Stimulated activated CD8-positive, alpha-beta memory T cell treated with anti-CD3 and anti-CD28 coated beads, Interleukin-4, amount 100 ng/mL, for 4 hours (primary cell): ENCODE measurements at places on chromosomes 2 and 18.

GRCh38 chr2:30237239-30237965 is 6.1 kb downstream of the LBH start:
- no peak for DNase-seq

DNA sequence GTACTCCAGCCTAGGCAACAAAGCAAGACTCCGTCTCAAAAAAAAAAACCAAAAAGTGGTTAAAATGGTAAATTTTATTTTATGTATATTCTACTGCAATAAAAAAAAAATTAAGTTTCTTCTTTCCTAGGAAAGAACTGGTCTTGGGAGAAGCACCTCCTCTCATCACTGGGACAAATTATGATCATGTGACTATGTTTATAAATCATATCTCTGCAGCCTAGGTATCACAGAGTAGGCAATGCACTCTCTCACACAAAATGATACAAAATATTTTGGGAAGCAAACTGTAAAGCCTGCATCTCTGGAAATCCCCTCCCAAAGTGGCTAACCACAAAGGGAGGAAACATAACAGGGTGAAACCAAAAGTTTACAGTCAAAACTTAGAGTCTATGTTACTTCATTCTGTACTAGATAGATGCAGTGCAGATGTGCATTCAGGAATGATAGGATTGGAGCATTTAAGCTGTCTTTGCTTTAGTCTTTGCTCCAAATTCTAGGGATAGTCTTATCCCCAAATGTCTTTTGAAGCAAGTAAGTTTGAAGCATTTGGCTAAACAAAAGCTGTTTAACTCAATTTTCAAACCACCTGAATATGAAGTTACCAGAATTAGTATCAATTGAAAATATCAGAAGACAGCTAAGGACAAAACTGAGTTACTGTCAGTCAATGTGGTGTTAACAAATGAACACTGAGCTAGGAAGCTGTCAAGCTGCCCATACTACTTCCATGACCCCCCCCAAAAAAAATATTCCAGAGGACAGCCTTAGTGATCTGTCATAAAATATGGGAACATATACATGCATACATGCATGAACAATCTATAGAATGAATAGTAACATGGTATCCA is 21.1 kb upstream of the MALT1 start:
- no peak for DNase-seq

DNA sequence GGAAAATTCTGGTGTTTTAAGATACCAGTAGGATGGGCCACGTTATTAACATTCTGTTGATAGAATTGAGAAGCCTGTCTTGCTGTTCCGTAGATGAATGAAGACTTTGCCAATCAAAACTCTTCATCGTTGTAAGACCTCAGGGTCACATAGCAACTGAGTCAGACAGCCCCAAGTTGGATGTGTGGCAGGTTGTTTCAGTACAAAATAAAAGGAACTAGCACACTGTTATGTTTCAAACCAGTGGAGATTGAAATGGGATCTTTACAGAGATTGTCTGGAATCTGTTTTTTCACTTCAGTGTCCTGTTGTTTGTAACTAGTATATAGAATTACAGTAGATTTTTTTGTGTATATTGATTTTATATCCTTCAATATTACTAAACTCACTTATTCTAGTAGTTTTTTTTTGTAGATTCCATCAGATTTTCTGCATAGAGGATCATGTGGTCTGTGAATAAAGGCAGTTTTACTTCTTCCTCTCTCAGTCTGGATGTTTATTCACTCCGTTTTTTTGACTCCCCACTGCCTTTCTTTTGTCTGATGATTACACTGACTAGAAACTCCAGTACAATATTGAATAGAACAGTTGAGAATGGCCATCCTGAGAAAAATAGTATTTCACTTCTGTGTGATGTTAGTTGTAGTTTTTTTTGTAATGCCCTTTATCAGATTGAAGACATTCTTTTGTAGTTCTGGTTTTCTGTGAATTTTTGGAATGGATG is 22.7 kb downstream of the EPC2 start:
- no peak for DNase-seq

- DNase-seq: no peak
Observed at GRCh38 chr2:95287336-95287735, 9.8 kb upstream of the KCNIP3 start.

DNA sequence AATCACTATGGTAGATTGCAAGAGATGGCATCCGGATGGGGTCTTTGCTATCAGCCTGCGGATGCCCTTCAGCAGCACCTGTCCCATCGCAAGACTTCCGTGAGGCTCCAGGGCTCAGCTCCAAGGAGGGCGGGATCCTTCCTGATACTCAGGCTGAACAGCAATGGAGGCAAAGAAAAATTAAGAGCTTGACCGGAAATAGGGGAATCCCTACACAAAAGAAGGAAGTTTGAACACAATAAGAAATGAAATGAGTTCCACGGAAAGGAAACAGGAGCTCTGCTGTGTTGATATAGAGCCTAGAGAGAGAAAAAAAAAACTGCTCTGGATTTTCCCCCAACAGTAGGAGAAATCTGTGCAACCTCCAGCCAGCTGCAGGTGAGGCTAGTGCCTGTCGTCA is 91.9 kb downstream of the ARL4C start:
- DNase-seq: no peak

DNA sequence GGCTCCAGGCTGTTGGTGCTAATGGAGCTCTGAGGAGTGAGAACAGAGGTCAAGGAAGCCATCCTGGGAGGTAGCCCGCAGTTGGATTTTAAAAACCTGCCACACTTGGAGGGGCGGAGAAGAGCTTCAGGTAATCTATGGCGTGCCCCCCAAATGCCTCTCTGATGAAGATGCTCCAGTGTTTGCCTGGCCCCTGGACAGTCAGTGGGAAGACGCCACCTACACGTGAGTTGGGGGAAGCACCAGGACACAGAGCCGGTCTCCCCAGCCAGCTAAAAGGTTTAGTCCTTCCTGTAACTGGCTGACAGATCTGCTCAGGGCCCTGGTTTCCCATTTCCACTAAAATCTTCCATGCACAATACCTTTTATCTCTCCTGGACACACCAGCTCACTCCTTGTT is 225.0 kb downstream of the TTC32 start:
- no peak for DNase-seq

DNA sequence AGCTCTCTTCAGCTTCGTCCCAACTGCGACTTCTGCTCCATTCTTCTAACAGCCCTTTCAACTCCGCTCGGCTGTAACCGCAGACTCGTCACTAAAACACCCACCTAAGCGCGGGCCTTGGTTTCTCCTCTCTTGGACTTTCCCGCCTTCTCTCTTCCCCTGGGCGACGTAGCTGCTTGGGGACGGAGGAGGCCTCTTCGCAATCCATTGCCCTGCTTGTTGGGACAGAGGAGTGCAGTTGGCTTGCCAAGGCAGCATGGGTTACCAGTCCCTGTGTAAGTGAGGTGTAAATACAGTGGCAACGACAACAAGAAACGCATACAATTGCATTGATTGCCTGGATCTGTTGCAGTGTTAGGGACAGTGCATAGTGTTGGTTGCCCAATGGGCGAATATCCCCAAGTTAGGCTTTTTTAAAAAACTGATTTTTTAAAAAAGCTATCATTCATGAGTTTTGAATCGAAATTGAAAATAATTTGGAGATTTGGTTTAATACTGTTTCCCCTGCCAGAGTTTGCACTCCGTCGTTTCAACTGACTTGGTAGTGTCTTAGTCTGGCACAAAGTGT is 484 bp upstream of the DARS1 start:
- DNase-seq: peak; percentile 45

DNA sequence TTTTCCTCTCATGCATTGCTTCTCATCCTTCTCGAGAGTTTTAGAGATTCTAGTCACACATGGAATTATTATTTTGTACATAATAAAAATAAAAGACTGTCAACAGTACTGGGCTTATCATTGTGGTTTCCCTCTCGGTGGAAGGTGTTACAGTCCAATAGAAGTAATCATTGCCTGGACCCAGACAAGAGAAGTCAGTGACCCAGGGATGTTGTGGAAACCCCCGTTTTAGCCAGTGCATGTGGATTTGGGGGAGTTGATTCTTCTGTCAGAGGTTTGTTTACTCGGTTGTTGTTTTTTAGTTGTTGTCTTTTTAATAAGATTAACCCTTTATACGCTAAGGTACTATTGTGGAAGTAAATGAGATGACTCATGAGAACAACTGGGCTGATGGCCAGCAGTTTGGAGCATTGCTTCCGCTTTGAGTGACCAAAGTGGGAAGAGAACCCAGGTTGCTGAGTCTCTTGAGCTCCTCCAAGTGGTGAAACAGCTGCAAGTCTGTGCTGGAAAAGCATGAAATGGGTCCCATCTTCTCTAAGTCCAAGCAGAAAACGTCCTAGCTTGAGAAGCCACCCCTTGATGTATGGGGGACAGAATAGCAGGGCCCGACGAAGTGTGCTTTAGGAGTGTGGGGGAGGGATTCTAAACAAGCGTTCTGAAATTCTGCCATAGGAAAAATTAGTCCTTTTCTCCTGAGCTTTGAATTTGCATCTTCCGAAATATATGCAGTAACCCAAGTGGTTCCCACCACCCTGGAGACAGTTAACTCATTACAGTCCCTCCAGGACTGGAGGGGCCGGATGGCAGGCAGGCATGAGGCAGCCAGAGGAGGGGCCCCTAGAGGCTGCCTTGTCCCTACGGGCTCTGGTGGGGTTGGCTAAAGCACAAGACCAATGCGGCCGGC is 61.8 kb upstream of the GPR45 start:
- DNase-seq: no peak

DNA sequence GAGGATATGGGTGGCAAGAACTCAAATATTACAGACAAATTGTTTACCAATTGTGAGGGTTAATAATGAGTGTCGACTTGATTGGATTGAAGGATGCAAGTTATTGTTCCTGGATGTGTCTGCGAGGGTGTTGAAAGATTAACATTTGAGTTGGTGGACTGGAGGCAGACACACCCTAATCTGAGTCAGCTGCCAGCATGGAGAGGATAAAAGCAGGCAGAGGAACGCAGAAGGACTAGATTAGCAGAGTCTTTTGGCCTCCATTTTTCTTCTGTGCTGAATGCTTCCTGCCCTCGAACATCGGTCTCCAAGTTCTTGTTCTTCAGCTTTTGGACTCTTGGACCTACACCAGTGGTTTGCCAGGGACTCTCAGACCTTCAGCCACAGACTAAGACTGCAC is 1503.7 kb downstream of the LRP1B start:
- DNase-seq: no peak

- DNase-seq: no peak
Observed at GRCh38 chr2:60556576-60557485, 3.4 kb upstream of the BCL11A start.

GRCh38 chr18:76383636-76384035 is 111.4 kb downstream of the ZNF516 start:
- no peak for DNase-seq

- DNase-seq: no peak
Observed at GRCh38 chr2:60779426-60779825, 23.4 kb downstream of the PAPOLG start.

DNA sequence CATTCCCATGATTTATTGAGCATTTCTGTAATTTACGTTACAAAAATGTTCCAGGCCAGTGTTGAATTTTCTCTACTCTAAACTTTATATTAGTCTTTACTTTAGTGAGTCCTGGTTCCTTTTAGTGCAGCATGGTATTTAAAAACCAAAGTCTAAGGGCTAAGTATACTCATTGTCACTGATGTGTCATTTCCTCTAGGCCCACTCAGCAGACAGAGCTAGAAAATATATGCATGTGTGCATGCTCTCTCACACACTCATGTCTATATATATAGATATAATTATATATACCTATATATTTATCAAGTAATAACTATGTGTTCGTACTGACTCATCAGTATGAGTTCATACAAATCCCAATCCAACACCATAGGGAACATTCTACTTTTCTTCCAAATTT is 132.5 kb upstream of the SLC8A1 start:
- DNase-seq: no peak

DNA sequence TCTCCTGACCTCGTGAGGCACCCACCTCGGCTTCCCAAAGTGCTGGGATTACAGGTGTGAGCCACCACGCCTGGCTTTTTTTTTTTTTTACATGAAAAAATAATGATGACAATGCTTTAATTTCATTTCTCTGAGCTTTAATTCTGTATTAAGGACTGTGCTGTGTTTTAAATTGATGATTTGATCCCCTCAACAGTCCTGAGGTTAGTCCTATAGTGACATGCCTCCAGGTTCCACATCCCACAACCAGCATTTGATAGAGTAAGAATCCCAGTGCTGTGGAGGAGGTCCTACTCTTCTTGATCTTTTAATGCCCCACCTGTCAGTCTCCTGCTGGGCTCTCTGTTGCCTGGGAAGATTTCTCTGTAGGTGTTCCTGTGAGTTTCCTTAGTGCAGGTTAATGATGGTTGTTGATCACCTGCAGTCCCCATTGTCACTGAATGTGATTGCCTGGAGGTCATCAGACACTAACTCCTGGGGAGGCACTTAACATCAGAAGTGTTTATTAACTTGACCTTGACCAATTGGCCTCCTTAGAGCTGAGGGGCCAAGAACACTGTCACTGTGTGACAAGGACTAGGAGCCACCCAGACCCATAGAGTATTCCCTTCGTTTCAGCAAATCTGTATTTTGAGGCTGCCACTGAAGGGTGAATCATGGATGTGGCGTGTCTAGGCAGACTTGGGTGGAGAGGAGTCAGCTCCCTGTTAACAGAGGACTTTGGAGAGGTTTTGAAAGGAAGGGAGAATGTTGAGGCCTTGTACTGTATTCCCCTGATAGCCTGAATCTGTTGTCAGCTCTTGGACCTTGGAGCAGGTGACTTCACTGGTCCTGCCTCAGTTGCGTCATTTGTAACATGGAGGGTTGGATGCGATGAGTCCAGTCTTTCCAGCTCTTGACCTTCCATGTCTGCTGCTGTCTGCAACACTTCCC is 11.5 kb downstream of the ASAP2 start:
- DNase-seq: no peak

DNA sequence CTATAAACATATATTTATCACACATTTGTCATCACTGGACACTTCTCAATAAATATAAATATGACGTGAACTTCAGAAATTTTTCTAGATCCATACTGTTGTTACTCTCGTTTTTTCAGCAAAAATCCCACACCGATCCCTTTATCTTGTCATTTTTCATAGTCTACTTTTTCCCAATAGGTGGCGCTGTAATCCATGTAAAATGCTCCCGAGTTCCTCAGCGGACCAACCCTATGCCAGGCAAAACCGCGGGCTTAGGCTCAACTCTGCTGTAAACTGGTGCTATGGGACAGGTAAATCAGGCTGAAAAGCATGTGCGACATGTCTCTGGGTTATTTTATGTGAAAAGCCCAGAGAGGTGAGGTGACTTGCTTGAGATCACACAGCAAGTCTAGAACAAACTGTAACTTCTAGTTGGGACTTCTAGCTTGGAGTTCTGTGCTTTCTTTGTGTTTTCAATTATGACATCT is 104.0 kb downstream of the COBLL1 start:
- no peak for DNase-seq

DNA sequence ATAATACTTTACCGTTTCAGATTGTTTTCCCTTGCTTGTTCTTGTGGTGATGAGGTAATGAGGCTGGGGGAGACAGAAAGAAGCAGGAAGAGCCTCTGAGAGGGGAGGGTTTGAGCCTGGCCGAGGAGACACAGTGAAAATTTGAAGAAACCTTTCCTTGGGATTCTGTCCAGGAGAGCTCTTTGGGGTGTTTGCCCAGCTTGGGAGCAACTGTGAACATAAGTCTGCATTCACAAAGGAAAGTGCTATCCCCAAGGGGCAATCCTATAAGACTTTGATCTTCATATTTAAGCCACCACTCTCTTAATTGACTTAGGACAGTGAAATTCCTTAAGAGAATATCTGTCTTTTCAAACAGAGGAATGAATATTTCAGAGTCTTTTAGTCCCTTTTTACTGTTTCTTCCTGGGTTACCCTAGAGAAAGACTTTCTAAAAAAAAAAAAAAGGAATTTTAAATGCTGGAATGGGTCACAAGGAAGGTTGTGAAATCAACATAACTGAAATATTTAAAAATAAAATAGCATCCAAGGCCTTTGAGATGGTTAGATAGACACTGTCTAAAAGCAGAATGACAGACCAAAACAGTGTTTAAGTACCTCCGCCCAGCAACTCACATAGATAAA is 52.5 kb upstream of the STAM2 start:
- no peak for DNase-seq
